Stimulated activated CD8-positive, alpha-beta memory T cell treated with anti-CD3 and anti-CD28 coated beads, Interleukin-7, amount 100 ng/mL, for 24 hours (primary cell): ENCODE measurements at places on chromosomes 16 and 17.

DNA sequence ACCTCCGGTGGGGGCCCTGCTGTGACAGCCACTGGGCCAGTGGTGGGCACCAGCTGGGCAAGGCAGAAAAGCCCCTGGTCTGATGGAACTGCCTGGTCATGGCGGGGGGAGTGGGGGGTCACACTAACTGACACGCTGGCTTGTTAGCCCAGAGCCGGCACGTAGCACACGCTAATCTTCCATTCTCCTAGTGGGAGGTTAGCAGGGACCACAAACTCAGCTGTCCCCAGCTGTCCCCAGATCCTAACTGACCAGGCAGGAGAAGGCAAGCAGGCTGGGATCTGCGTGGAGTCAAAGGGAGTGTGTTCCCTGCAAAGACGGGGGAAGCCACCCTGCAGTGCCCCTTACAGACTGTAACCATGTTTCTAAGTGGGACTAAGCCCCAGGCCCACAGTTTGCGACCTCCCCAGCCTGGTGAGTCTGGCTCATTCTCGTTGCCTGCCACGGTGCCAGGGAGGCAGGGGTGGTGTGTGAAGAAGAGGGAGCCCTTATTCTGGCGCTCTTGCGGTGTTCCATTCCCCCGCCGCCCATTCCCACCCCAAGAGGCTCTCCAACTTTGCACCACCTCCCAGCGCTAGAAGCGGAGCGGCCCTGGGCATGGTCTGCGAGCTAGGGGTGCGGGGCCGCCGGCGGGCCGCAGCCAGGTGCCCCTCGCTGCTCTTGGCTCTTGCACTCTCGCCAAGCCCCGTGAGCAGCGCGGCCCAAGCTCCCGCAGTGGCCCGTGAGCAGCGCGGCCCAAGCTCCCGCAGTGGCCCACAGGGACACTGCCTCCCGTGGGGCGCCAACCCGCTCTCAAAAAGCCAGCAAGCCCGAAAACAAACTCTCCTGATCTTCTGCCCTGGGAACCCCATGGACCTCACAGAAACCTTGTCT, 12.1 kb upstream of the ZNF423 start:
- no peak for DNase-seq

- DNase-seq, result no peak
Measured at GRCh38 chr16:75229172-75230031, 10.6 kb downstream of the CTRB1 start.

DNA sequence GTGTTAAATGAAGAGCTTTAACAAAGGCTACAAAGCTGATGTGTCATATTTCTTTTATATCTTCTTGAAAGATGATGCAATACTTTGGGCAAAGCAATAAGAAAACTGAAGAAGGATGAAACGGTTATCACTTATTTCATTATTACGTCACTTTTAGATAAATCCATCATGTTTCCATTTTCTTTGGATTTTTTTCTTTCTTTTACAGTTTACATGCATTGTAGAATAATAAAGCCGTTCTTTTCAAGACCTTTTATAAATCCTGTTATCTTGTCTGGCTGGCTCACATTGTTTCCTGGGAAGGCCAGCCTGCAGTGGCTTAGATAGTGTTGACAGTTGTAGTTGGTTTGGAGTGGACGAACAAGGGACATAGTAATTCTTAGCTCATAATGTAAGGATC, 28.9 kb downstream of the TANC2 start:
- no peak for DNase-seq

- no peak for DNase-seq
Measured at GRCh38 chr16:11234884-11235702, 20.9 kb downstream of the SOCS1 start.

DNA sequence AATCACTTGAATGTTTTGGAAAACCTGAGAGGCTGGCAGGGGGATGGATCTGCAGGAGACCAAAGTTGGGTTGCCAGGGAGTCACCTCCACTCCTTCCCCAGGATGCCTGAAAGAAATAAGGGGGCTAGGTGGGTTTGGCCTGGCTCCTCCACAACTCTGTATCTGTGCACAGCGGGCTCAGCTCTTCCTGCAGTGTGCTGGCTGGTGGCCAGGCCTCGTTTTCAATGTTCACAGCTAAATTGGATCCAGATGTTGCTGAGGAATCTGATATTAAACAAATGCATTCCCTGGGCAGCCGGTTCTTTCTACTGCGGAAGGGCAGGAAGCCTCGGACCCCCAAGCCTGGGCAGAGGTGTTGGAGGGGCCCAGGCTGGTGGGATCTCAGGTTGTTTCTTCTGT, 106.2 kb downstream of the N4BP1 start:
- DNase-seq, result no peak

- DNase-seq, result no peak
Measured at GRCh38 chr17:27545562-27546229, 85.3 kb upstream of the LGALS9 start.

GRCh38 chr17:79508291-79508716, 102.5 kb downstream of the RBFOX3 start:
- no peak for DNase-seq

GRCh38 chr16:27728691-27729090, 178.7 kb downstream of the KATNIP start:
- no peak for DNase-seq

DNA sequence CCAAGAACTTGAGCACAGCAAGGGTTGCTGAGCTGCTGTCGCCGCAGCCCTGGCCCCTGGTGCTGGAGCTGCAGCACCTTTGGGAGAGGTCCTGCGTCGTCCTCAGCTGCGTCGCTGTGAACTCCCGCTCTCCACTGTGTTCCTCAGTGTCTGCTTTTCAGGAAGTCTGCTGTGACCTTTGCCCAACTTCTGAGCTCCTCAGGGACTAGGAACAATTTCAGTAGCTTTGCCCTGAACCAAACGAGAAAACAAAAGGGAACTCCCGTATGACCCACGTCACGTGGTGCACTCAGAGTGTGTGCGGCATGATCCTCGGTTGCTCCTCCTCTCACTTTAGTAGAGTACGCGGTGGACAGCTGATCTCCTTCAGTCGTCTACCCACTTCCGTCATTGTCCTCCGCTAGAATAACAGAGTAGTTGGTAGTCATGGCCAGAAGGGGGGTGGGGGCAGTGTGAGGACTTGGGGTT, 44.2 kb downstream of the WDR45B start:
- DNase-seq, result no peak

GRCh38 chr16:66334853-66335574, 31.5 kb upstream of the CDH5 start:
- DNase-seq, result no peak

DNA sequence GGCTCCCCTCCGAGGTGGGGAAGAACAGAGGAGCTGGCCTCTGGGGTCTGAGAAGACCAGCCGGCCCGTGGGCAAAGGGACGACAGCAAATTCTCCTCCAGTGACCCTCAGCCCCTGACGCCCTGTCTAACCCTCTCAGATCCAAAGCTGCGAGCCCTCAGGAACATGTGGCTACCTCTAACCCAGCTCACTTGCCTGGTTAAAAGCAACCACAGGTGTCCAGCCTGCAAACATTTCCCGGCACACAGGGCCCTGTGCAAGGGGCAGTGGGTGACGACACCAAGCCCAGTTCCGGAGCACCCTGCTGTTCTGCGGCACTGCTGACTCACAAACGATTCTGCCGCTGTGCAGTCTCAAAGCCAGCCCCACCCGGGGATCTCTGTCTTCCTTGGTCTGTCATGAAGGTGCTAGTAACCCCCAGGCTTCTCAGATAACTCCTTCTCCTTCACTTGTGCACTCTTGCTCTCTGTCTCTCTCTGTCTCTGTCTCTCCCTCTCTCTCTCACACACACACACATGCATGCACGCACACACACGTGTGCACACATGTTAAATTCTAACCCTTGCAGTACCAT, 23.0 kb downstream of the WNT3 start:
- no peak for DNase-seq

- DNase-seq, result no peak
Measured at GRCh38 chr16:31202414-31203375, at the start of gene PYCARD. PYCARD (minus strand) TSS chr16:31202760; CDS start chr16:31202690, 70 bp downstream.
